ENCODE measurements at places on chromosomes 16 and 17.

- peak; percentile 99 for DNase-seq
- H3K4me3 ChIP-seq: no peak overlapping the region
- H3K27me3 ChIP-seq: no peaks in the 10 kb centered on the region
- H3K27ac ChIP-seq: peak overlapping the region; percentile 92
Observed at GRCh38 chr17:38900978-38901656, 24.3 kb upstream of the LASP1NB start.

DNA sequence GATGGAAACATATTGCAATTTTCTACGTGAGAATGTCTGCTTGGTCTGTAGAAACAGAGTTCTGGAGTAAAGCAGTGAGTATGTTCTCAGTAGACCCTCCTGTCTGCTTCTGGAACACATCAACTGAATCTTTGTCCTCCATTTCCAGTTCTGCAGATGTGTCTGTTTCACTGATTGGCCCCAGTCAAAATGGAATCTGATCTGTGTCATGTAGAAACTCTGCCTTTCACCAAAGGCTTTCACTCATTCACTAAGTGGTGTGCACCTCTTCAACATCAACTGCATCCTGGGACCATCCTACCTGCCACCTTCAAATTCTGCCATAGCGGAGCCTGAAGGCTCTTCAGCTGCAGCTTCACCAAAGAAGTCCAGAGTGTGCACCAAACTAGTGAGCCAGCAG, 2.8 kb upstream of the ZNF267 start:
- H3K4me1 ChIP-seq: peaks cover 4% of the 10 kb centered on the region
- no peak for DNase-seq
- H3K4me3 ChIP-seq: no peak overlapping the region
- H3K36me3 ChIP-seq: no peaks in the 10 kb centered on the region

DNA sequence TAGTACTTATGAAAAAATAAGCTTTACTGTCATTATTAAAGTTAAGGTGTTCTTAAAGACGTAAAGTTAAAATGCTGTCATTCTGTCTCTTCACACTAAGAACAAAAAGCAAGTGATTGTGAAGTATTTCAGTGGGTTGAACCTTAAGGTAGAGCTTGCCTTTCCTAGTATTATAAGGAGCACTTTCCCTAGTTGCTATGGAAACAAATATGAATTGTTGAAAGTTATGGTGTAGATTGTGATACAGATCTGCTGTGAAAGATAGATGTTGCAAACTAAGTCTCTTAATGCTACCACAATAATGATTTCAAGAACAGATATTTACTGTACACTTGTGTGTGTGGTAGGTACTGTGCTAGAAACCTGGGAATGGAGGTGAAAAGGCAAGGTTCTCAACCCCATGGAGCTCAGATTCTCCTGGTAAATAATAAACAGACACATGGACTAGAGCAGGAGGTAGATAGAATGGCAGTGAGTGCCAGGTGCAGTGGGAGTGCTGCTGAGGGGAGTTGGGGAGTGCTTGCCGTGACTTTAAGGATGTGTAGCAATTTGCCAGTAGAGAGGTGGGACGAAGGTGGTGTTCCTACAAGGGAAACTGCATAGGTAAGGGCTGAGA, 34.7 kb downstream of the MRTFB start:
- H3K36me3 ChIP-seq: no peaks in the 10 kb centered on the region
- no peak for DNase-seq
- H3K4me3 ChIP-seq: no peak overlapping the region
- H3K27ac ChIP-seq: no peak overlapping the region

- no peaks in the 10 kb centered on the region for H3K27me3 ChIP-seq
- no peak overlapping the region for H3K4me3 ChIP-seq
- DNase-seq: no peak
- no peaks in the 10 kb centered on the region for H3K4me1 ChIP-seq
Observed at GRCh38 chr17:1053661-1054360, 56.9 kb downstream of the TIMM22 start.

DNA sequence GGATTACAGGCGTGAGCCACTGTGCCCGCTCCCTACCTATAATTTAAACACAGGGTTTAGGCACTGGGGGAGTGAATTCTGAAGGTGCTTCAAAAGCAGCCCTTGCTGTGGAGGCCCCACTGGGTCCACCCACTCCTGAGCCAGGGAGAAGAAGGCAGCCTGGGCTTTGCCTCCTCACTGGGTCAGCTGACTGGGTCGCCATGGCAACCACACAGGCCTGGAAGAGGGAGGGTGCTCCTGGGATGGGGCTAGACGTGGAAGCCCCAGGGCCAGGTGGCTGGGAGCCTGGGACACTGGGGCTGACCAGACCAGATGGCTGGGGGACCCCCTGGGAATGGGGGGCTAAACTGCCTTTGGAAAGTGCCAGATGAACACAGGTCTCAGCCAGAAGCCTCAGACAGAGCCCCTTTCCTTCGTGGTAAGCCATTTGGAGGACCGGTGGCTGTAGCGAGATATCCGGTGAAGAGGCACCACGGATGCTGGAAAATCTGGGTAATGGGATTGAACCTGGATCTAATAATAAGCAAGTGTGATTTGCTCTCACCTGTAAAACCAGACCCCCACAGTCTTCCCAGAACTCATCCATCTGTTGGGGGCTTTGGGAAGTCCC, 32.9 kb downstream of the TRARG1 start:
- H3K4me3 ChIP-seq: no peak overlapping the region
- H3K27ac ChIP-seq: no peak overlapping the region
- no peaks in the 10 kb centered on the region for H3K27me3 ChIP-seq
- peak; percentile 72 for DNase-seq

DNA sequence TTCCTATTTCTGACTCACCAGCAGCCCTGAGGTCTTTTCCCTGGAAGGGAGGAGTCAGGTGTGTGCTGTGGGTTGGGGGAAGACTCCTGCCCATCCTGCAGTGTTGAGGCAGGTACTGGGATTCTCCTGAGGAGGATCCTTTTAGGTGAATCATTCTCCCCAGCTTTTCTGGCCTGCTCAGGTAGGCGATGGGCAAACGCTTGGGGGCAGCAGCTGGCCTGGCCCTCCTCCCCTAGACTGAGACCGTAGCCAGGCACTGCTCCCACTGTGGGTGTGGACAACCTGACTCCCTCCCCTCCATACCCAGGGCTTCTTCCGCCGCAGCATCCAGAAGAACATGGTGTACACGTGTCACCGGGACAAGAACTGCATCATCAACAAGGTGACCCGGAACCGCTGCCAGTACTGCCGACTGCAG, 15.1 kb downstream of the GJD3 start:
- no peak overlapping the region for H3K27ac ChIP-seq
- H3K27me3 ChIP-seq: no peaks in the 10 kb centered on the region
- DNase-seq: no peak
- H3K4me1 ChIP-seq: peaks cover 38% of the 10 kb centered on the region
- peaks cover 4% of the 10 kb centered on the region for H3K36me3 ChIP-seq

- peak overlapping the region; percentile 26 for H3K27ac ChIP-seq
- H3K36me3 ChIP-seq: no peaks in the 10 kb centered on the region
- H3K4me1 ChIP-seq: peaks cover 8% of the 10 kb centered on the region
- peaks cover 30% of the 10 kb centered on the region for H3K27me3 ChIP-seq
- peak; percentile 81 for DNase-seq
Observed at GRCh38 chr17:61412143-61412859, 12.7 kb downstream of the TBX2 start.

DNA sequence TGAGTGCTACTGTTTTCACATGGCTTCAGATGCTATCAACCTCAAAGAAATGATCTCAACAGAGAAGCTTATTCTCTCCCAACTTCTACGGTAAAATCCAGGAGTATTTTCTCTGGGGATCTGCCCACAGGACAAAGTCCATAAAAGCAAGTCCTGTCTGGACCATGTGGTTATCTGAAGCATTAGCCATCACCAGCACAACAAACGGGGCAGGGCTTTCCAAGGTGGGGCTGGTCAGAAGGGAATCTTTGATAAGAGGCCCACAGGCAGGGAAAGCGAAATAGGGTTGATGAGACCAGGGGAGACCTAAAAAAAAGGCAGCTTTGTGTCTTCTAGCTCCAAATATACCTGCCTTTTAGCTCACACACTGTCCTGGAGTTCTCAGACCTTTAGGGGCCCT, 38.7 kb upstream of the CACNG3 start:
- DNase-seq: no peak
- H3K27ac ChIP-seq: no peak overlapping the region
- H3K36me3 ChIP-seq: no peaks in the 10 kb centered on the region

- H3K27me3 ChIP-seq: no peaks in the 10 kb centered on the region
- no peak overlapping the region for H3K4me3 ChIP-seq
- no peaks in the 10 kb centered on the region for H3K36me3 ChIP-seq
- H3K4me1 ChIP-seq: no peaks in the 10 kb centered on the region
Observed at GRCh38 chr16:87335625-87336433, 18.6 kb upstream of the C16orf95 start.

- H3K4me3 ChIP-seq: no peak overlapping the region
- H3K27me3 ChIP-seq: no peaks in the 10 kb centered on the region
- peaks cover 8% of the 10 kb centered on the region for H3K4me1 ChIP-seq
- DNase-seq: no peak
- no peaks in the 10 kb centered on the region for H3K36me3 ChIP-seq
Observed at GRCh38 chr17:40534371-40535189, 30.7 kb downstream of the CCR7 start.

DNA sequence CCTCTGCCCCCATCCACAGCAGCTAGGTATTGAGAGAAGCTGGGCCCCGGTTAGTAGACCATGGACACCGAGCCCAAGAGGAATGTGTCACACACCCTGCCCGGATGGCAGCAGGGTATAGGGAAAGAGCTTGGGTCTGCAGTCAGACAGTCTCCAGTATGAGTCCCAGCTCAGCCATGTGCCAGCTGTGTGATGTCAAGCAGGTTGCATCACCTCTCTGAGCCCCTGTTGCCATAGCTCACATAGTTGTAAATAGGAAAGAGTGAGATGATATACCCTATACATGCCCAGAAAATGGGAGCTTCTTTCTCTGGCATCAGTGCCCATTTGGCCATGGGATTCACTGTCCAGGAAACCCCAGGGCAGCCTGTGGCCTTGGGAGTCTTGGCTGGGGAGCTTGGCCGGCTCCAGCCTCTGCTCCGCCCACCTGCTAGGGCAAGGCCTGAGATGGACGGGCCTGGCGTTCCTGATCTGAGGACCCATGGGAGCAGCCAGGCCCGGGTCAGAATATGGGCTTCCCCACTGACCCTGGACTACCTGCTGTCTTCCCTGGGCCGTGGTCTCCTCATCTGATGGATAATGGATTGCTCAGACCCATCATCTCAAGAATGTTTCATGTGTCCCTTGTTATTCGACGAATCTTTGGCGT, 13.2 kb downstream of the CD300LG start:
- H3K36me3 ChIP-seq: no peaks in the 10 kb centered on the region
- no peaks in the 10 kb centered on the region for H3K4me1 ChIP-seq
- no peak overlapping the region for H3K4me3 ChIP-seq

- H3K4me3 ChIP-seq: no peak overlapping the region
- DNase-seq: peak; percentile 32
Observed at GRCh38 chr17:43803758-43804157, 23.5 kb downstream of the CFAP97D1 start.

DNA sequence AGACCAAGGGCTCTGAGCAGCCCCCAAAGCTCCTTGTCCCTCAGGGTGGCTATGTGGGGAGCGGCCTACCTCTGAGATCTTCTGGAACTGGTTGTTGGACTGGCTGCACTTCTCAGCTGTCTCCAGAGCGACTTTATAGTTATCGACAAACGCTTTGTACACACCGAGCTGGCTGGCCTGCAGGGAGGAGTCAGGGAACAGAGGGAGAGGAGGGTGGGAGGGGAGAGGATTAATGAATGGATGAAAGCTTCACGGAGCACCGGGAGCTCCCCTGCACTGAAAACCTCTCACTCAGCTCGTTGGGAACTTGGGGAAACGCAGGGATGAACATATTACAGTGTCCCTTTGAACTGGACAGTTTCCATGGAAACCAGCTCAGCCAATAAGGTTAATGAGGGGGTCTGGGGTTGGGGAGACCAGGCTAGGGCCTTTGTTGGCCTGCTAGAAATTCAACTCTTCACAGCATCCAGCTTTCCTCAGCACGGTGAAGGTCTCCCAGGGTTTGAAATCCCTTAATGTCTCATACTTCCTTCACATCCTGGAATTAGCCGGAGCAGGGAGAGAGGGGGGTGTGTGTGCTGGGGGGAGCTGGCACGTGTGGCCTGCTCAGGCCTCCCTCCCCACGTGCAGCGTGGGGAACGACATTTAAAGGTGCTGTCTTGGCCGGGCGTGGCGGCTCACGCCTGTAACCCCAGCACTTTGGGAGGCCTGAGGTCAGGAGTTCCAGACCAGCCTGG, 86.7 kb downstream of the TIMM22 start:
- no peaks in the 10 kb centered on the region for H3K27me3 ChIP-seq
- H3K27ac ChIP-seq: no peak overlapping the region
- no peaks in the 10 kb centered on the region for H3K36me3 ChIP-seq
- no peak for DNase-seq

DNA sequence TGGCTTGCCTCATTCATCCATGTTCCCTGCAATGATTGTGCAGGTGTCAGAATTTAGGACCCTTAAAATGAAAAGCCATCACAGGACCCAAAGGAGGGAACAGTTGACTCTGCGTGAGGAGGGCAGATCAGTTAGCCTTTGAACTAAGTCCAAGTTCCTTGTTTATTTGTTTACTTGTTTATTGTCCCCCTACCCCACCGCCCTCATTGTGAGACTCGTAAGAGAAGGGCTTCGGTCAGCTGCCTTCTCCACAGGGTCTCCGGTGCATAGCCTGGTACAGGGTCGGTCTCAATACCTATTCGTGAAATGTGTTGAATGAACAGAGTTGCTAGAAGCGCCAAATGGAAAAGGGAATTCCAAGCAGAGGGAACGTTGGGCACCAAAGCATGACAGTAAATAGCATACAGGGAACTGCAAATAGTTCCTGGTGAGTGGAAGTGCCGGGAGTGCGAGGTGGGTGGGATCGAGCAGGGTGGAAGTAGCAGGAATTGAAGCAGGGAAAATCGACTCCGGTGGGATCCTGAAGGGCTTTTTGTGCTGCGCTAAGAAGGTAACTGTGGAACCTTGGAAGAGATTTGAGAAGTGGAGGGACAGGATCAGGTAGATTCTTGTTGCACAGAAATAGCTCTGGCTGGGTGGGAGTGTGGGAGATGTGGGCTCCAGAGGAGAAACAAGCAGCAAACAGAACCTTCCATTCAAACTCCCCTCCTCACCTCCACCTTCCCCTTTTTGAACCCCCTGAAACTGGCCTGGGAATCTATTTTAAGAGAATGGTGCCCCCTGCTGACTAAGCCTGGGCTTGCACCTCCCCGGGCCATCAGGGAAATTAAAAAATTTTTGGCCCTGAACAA, 12.7 kb downstream of the SLC35B1 start:
- H3K27me3 ChIP-seq: no peaks in the 10 kb centered on the region
- no peak for DNase-seq
- H3K36me3 ChIP-seq: no peaks in the 10 kb centered on the region
- no peaks in the 10 kb centered on the region for H3K4me1 ChIP-seq
- H3K4me3 ChIP-seq: no peak overlapping the region
